ENCODE measurements at places on chromosomes 5 and 9.

GRCh38 chr5:107570805-107571531 is 99.8 kb downstream of the EFNA5 start:
- DNase-seq, result no peak

- no peak for DNase-seq
Observed at GRCh38 chr5:151903243-151903653, 21.4 kb downstream of the GLRA1 start.

GRCh38 chr9:94176608-94177007 is 82.5 kb upstream of the ZNF169 start:
- no peak for DNase-seq

DNA sequence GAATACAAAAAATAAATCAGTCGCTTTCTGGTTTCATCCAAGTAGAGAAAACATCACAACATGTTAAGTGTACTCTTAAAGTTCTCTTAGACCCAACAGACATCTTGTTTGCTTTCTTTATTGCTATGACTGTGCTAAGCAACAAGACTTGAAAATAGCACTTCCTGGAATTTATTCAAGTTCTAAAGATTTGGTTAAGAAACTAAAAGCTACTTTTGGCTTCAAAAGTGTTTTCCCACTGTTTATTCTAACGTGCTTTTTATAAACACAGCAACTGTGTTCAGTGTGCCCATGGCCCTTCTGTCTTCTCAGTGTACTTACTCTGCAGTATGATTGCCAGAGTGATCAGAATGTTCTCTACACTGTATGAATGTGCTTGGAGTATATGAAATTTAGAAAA is 109.8 kb downstream of the GIN1 start:
- no peak for DNase-seq

GRCh38 chr9:75169623-75170022 is 81.3 kb downstream of the OSTF1 start:
- no peak for DNase-seq

GRCh38 chr9:125142560-125143376 is 560 bp downstream of the SCAI start:
- peak; percentile 4 for DNase-seq

DNA sequence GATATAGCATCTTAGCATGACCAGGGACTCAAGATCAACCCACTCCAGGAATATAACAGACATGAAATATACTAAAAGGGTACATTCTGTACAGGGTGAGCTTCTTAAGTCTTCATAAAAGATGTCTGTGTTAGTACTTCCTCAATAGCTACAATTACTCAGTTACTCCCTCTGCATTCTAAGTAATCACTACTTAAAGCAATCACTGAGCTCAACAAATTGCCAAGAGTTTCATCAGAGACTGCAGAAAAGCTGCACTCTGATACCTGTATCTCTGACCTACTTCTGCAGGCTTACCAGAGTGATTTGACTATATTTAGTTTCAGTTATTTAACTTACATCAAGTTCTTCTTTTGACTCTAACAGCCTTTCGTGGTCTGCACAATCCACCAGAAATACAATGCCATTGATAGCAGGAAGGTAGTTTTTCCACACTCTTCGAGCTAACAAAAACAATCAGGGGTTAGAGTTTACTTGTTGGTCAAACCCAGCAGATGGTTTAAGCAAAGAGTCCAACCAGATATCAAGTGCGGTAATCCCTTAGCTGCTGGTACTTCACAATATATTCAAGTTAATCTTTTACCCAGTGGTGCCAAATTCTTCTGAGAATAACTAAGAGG is 23.3 kb downstream of the SAR1B start:
- no peak for DNase-seq

DNA sequence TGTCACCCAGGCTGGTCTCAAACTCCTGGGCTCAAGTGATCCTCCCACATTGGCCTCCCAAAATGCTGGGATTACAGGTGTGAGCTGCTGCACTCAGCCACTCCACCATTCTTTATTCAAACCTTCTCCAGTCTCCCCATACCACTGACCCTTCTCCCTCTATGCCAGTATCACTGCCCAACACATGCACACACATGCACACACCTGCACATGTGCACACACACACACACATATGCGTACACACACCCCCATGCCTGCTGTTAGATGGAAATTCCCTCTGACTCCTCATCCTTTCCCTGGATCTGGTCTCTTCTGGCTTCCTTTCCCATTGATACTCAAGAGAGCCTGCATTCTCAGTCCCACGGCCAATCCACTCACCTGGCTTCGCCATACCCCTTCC is 170.0 kb downstream of the CRB2 start:
- DNase-seq, result no peak

- DNase-seq, result no peak
Observed at GRCh38 chr9:127683723-127684122, 23.1 kb upstream of the CFAP157 start.

GRCh38 chr9:108445431-108446071 is 410.2 kb downstream of the ACTL7B start:
- no peak for DNase-seq

DNA sequence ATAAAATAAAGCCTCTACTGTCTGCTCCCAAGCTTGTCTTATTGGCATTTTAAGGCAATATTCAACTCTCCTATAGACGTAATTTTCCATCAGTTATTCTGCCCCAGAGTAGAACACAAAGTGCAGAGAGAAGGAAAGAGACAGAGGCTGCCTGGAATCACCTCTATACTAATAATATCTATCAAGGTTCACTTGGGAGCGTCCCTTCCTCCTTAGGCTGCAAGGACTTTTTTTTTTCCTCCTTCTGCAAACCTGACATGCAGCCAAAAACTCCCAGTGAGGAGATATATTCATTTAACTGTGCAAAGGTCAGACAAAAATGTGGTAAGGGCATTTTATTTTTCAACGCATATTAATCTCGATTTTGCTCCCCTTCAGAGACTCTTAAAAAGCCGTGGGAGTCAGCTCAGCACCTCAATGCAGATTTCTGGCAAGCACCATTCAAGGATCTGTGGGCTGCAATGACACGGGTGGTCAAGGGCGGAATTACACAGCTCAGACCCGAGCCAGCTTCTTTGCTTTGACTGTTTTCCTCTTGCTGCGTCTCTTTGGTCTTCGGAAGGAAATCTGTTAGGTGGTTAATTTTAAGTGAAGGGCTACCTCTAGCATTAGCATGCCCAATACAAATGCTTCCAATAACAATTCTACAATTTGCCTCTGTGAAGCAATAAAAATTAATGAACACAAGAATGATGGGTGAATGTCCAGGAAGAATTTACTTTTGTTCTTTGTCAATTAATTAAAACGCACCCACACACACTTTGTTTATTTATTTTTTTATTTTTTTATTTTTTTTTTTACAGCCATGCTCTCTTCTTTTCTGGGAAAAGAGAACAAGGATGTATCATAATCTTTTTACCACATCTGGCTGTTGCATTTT is 587.7 kb upstream of the GRAMD2B start:
- DNase-seq, result peak; percentile 67

DNA sequence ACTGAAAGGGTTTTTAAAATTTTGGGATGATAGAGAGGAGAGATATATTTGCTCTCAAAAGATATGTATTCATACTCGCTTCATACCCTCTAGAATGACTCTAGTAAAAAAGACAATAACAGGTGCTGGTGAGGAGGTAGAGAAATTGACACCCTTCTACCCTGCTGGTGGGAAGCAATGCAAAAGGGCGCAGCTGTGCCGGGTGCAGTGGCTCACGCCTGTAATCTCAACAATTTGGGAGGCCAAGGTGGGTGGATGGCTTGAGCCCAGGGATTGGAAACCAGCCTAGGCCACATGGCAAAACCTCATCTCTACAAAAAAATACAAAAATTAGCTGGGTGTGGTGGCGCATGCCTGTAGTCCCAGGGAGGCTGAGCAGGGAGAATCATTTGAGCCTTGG is 33.9 kb upstream of the NXNL2 start:
- no peak for DNase-seq

GRCh38 chr9:135591506-135592330 is 30.2 kb downstream of the PAEP start:
- DNase-seq, result no peak

- DNase-seq, result peak; percentile 85
Observed at GRCh38 chr5:134525683-134526482, 413 bp downstream of the JADE2 start.

GRCh38 chr9:104927216-104927911 is 591 bp downstream of the ABCA1 start:
- DNase-seq, result peak; percentile 38

GRCh38 chr9:102106439-102106838 is 368.0 kb upstream of the GRIN3A start:
- DNase-seq, result no peak

DNA sequence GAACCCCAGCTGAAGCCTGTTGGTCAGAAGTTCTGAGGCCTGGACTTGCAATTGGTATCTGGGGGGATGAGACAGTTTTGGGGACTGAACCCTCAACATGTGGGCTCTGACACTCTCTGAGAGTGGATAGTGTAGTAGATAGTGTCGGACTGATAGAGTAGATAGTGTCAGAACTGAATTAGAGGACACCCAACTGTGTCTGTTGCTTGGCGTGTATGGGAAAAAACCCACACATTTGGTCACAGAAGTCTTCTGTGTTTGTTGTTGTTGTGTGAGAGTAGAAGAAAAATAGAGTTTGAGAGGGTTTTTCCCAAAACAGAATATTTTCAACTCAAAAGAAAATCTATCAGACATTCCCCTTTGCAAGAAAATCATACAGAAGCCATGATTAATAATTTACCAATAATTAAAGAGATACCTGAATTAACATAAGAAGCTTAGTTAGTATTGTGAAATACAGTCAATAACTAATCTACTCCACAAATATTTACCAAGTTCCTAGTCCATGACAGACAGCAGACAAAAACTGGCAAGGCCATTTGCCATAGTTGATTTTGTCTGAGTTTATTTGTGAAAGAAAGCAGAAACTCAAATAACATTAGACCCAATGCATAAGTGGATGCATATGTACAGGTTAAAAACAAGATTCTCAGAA is 170.9 kb downstream of the CTNND2 start:
- no peak for DNase-seq

- DNase-seq, result no peak
Observed at GRCh38 chr5:16913187-16914107, 22.6 kb downstream of the MYO10 start.

- DNase-seq, result no peak
Observed at GRCh38 chr5:61919920-61920319, 386.1 kb upstream of the KIF2A start.

GRCh38 chr5:120134944-120135343 is 329.2 kb upstream of the PRR16 start:
- no peak for DNase-seq

- no peak for DNase-seq
Observed at GRCh38 chr5:54093081-54093492, 217.3 kb downstream of the ARL15 start.

All from renal pelvis (tissue), 12 donors.